ENCODE measurements at places on chromosomes 1 and 21.

GRCh38 chr21:29029524-29029923 is 5.1 kb downstream of the USP16 start:
- no peak for DNase-seq

GRCh38 chr1:54845772-54846171 is 41.2 kb downstream of the DHCR24 start:
- DNase-seq = no peak

- DNase-seq = no peak
These were observed 432.3 kb downstream of the LRRIQ3 start for GRCh38 chr1:73765551-73766233.

DNA sequence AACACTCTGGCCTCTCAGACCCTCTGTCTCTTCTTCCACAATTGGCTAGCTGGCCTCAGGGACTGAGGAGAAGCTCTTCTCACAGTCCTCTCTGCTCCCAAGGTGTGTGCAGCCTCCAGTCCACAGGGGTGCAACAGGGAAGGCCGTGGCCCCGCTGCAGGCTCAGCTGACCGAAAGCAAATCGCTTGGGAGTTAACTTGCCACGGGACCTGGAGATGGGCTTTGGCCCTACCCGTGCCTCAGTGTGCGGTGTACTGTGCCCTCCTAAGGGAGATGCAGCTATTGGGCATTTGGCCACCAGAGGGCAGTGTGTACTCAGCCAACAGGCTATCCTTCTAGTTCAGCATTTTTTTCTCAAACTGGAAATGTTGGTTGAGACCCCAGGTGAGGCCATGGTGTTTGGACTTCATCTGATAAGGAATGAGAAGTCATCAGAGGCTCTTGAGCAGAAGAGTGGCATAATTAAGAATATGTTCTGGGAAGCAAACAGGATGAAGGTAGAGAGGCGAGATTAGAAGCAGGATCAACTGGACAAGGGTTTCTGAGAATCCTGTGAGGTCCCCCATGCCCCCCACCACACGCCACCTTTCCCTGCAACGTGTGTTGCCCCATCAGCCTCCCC is 42.5 kb upstream of the TMEM125 start:
- peak; percentile 91 for DNase-seq

GRCh38 chr21:43274022-43274945 is 105.5 kb downstream of the CRYAA start:
- DNase-seq = no peak

DNA sequence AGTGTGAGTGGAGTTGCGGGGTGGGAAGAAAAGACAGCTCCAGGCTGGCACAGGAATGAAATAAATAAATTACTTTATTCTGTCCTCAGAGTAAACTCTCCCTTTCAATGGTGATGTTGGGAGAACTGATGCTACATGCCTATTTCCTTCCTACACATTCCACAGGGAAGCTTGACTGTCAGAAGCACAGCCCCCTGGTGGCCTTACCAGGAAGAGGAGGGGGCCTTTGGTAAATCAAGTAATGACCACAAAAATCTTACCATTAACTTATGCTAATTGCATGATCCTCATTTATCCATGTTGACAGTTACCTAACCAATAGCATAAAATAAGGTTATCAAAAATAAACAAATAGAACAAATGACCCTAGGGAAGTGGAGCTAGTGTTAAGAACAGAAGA is 605.0 kb upstream of the PKN2 start:
- DNase-seq = peak; percentile 66

- DNase-seq = no peak
These were observed 29.4 kb upstream of the PEX10 start for GRCh38 chr1:2441746-2442145.

GRCh38 chr1:100132566-100133477 is at the start of the genes SASS6 and TRMT13:
Gene SASS6, minus strand, starts transcription at chr1:100132930. Its CDS starts 116 bp downstream, at chr1:100132814.
Gene TRMT13, plus strand, starts transcription at chr1:100133163. Its CDS starts 6 bp downstream, at chr1:100133169.
- DNase-seq = peak; percentile 99

DNA sequence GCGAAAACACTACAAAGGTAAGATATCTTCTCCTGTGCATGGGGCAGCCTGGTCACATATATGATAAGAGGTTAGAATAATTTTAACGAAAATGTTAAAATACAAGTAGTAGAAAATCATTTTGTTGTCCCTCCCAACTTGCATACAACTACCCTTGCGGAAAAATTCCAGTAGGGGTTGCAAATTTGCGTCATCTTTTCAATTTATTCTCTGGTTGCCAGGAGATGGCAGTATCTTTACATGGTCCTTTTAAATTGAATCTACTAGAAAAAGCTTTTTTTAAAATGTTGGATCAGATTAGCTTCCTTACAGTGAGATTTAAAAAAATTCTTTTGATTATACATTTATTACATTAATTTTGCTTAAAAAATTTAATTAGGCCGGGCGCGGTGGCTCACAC is 10.9 kb downstream of the S100PBP start:
- peak; percentile 32 for DNase-seq

- DNase-seq = no peak
These were observed 36.2 kb downstream of the CAMK2N1 start for GRCh38 chr1:20449735-20450311.

DNA sequence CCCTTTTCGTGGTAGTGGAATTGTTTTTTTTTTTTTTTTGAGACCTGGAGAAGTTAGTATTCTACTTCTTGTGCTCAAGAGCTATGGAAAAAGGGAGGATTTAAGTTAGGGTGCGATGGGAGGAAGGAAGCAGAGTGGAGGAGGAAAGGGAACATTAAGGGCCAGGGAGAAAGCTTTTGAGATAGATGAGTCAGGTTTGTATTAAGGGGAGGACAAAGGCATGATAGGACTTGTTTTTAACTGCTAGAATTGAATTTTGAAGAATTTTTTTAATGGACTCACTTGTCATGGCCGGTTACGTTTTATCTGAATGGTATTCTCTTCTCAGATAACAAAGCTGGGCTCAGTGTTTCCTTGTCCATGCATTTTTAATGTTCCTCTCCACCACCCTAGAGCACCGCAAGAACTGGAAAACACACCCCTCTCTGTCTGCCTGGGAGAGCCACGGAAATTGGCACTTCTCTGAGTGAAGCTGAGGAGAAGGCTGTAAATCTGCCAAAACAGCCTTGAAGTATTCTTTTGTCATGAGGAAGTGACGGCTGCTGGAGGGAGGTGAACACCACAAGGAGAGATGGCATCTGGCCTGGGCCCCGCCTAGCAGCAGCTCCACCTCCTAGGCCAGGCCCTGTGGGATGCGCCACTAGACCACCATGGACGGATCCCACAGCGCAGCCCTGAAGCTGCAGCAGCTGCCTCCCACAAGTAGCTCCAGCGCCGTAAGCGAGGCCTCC is 3.5 kb downstream of the NIPAL3 start:
- no peak for DNase-seq

- DNase-seq = no peak
These were observed 27.8 kb downstream of the TFF3 start for GRCh38 chr21:42287193-42288083.

DNA sequence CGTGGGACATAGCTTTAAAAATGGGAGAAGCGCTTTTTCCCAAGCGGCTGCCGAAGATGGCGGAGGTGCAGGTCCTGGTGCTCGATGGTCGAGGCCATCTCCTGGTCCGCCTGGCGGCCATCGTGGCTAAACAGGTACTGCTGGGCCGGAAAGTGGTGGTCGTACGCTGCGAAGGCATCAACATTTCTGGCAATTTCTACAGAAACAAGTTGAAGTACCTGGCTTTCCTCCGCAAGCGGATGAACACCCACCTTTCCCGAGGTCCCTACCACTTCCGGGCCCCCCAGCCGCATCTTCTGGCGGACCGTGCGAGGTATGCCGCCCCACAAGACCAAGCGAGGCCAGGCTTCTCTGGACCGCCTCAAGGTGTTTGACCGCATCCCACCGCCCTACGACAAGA is 245.5 kb downstream of the MRPL39 start:
- no peak for DNase-seq

DNA sequence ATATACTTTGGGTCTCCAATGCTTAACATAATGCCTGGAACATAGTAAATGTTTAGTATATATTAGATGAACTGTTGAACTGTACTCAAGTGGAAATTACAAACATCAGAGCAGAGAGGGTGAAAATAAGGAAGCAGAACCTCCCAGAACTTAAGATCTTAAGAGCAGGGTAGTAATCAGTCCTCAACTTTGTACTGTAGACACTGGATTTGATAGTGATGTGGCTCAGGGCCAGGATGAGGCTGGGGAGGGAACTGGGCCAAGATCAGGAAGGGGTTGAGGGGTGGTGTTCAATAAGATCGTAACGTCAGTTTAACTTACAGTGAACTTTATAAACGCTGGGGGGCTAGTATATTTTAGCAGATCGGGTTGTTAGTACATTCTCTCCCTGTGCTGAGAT is 15.4 kb downstream of the MPZL1 start:
- DNase-seq = no peak

GRCh38 chr1:121471523-121471922 is 286.7 kb downstream of the SRGAP2C start:
- DNase-seq = no peak

- DNase-seq = no peak
These were observed 88.4 kb upstream of the PDE4B start for GRCh38 chr1:65704318-65704717.

DNA sequence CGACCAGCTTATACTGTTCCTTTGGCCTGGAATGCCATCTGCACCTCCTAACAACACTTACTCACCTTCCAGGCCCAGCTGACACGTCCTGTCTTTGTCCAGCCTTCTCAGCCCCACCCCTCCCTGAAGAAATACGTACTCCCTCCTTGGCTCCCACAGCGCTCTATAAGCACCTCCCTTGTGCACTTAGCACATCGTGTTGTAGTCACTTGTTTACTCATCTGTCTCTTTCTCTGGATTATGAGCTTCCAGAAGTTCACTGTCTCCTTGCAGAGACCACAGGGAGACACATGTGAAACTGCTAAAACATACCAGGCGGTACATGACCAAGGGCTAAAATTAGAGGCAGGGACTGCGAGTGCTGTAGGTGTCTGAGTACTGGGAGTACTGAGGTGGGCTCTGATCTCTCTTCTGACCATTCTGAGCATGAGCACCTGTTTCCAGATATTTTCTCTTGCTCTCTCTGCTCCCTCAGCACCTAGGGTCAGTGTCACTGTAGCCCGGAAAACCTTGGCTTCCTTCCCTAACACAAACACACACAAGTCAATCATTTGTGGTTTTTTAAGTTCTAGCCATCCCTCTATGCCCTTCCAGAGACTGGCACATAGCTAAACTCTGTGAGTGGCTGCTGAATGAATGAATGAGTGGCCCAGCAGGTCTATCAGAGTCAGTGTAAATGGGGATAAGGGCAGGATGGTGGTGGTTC is 5.1 kb downstream of the DCST1 start:
- no peak for DNase-seq

GRCh38 chr1:20386323-20387081 is 95.8 kb downstream of the VWA5B1 start:
- DNase-seq = peak; percentile 98

DNA sequence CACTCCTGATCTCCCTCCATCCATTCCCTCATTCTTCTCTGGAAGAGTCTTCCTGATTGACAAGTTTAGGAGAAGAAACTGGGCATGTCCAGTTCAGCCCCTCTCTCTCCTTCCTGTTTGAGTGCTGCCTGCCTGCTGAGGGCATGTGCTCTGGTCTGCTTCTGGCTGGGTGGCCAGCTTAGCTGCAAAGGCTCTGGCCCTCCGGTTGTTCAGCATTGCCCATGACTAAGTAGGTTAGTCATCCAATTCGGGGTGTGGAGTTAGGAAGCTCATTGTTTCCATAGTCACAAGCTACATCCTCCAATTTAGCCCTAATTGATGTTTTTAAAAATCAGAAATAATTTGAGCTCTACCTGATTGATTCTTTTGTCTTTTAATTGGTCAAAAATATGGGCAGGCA is 25.6 kb upstream of the PLA2G2E start:
- DNase-seq = no peak

GRCh38 chr1:162554258-162554657 is 7.3 kb upstream of the UAP1 start:
- no peak for DNase-seq

All from NCI-H82 (cell line).